ENCODE measurements at places on chromosomes 3 and 15. TPM values are rescaled to one million over a fixed set of nuclear protein-coding genes. Genes with fewer than 3 reads are reported as not detected.

The FBXW12 gene
- total RNA-seq, result not detected

The FBXO45 gene
- 6.6 TPM for total RNA-seq

The TOPAZ1 gene
- not detected for total RNA-seq

The FMN1 gene
- total RNA-seq, result 10.1 TPM

The SNAPC5 gene
- total RNA-seq, result 31.1 TPM

The STRIT1 gene
- not detected for total RNA-seq

The UROC1 gene
- total RNA-seq, result not detected

- H3K4me3 ChIP-seq, result no peak overlapping the region
- H3K4me1 ChIP-seq, result peaks cover 58% of the 10 kb centered on the region
- no peaks in the 10 kb centered on the region for H3K36me3 ChIP-seq
- no peaks in the 10 kb centered on the region for H3K27me3 ChIP-seq
- H3K27ac ChIP-seq, result no peak overlapping the region
Observed at GRCh38 chr3:46663591-46664135, 29.8 kb downstream of the ALS2CL start.

GRCh38 chr3:5212628-5213573 lies 25.4 kb downstream of the EDEM1 start:
- H3K4me3 ChIP-seq, result no peak overlapping the region
- H3K4me1 ChIP-seq, result no peaks in the 10 kb centered on the region
- no peaks in the 10 kb centered on the region for H3K27me3 ChIP-seq
- no peak overlapping the region for H3K27ac ChIP-seq

DNA sequence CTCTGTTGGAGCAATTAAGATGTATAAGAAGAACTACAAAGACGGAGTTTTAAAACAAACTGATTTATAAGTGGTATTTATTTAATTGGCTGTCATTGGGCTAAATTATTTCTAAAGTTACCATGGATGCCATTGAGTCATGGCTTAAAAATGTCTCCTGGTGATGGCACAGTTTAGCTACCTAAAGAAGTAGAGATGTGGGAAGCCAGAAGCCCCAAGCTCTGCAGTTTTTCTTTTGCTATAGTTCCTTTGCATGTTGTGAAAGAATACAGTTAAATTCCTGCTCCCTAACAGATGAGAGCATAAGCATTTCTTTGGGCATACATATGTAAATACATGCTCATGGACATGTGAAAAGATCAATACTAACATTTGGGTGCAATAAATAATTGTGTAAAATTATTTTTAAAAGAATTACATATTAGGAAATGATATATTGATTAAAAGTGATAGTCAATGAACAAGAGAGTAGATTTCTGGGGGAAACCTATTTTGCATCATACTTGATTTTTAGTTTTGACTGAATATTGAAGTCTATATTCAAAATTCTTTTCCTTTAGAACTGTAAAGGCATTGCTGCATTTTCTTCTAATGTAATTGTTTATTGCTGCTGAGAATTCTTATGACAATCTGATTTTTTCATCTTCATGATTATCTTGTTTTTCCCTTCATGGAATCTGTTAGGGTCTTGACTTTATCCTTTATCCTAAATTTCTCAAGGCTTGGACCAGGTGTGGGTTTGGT lies 2.1 kb downstream of the OPA1 start:
- no peak overlapping the region for H3K4me3 ChIP-seq
- H3K27ac ChIP-seq, result no peak overlapping the region
- no peaks in the 10 kb centered on the region for H3K36me3 ChIP-seq
- H3K27me3 ChIP-seq, result no peaks in the 10 kb centered on the region
- DNase-seq, result no peak
- H3K4me1 ChIP-seq, result peaks cover 36% of the 10 kb centered on the region

- H3K27me3 ChIP-seq, result no peaks in the 10 kb centered on the region
- no peak for DNase-seq
- no peak overlapping the region for H3K4me3 ChIP-seq
- H3K27ac ChIP-seq, result peak overlapping the region; percentile 91
Observed at GRCh38 chr3:146468234-146468633, 1.1 kb downstream of the PLSCR2 start.

DNA sequence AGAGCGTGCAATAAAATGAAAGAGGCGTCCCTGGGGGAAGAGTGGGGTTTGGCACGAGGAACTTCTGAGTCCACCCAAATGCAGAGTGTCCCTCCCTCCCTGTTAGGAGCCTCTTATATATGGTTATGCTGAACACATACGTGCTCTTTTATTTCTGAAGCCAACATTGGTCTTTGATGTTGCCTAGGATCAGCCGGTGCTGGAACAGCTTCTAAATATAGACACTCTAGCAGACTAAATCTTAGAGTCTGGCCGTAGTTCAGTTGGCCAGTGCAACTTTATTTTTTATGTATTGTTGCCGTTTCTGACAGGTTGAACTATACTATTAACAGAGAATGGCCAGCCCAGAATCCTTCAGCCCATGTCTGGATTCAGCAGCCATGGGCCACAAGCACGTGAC lies 128.7 kb downstream of the GHSR start:
- peaks cover 18% of the 10 kb centered on the region for H3K36me3 ChIP-seq
- H3K27me3 ChIP-seq, result no peaks in the 10 kb centered on the region
- H3K27ac ChIP-seq, result no peak overlapping the region
- DNase-seq, result no peak

- H3K4me3 ChIP-seq, result no peak overlapping the region
- no peak overlapping the region for H3K27ac ChIP-seq
- H3K4me1 ChIP-seq, result no peaks in the 10 kb centered on the region
- no peaks in the 10 kb centered on the region for H3K27me3 ChIP-seq
- peaks cover 4% of the 10 kb centered on the region for H3K36me3 ChIP-seq
Observed at GRCh38 chr3:97892852-97893251, 71.0 kb downstream of the CRYBG3 start.

- no peaks in the 10 kb centered on the region for H3K4me1 ChIP-seq
- no peak for DNase-seq
- no peak overlapping the region for H3K27ac ChIP-seq
- no peaks in the 10 kb centered on the region for H3K27me3 ChIP-seq
- no peaks in the 10 kb centered on the region for H3K36me3 ChIP-seq
- no peak overlapping the region for H3K4me3 ChIP-seq
Observed at GRCh38 chr3:157249606-157250005, 89.7 kb upstream of the CCNL1 start.

- no peak overlapping the region for H3K27ac ChIP-seq
- H3K36me3 ChIP-seq, result no peaks in the 10 kb centered on the region
- no peaks in the 10 kb centered on the region for H3K27me3 ChIP-seq
Observed at GRCh38 chr3:175199961-175200360, 340.8 kb downstream of the NAALADL2 start.

DNA sequence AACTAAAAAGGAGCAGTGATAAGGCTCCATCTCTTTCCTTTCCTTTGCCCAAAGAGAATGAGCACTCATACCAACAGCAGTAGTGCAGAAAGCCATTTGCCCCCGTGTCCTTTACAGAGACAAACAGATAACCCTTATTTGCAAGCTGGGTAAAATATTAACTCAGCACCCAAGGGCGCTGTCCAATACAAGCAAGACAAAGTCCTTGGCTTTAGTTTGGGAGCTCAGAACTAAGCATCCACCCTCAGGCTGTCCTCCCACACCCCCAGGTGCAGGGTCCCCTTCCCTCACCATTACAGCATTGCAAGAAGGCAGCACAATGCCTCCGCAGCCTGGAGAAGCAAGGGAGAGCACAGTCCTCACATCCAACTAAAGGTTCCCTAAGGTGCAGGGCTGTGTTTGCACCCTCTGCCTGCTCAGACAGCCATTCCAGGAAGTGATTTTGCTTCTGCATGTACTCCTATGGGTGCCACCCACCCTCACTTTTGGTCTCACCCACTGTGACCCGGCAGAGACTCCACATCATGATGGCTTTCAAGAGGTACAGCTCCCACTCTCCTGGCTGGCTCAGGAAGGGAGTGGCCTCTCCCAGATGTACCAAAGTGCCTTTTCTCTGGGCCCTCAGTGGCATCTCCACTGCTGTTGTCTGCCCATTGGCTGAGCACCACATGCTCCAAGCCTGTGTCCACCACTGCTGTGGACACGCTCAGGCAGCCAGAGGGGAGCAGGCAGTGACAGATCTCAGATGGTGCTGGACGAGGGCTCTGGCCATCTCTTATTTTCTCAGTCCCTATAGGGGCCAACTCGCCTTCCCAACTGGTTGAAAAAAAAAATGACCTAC lies 34.1 kb upstream of the HES1 start:
- H3K4me1 ChIP-seq, result peaks cover 6% of the 10 kb centered on the region
- no peak overlapping the region for H3K27ac ChIP-seq
- no peaks in the 10 kb centered on the region for H3K27me3 ChIP-seq
- no peaks in the 10 kb centered on the region for H3K36me3 ChIP-seq

DNA sequence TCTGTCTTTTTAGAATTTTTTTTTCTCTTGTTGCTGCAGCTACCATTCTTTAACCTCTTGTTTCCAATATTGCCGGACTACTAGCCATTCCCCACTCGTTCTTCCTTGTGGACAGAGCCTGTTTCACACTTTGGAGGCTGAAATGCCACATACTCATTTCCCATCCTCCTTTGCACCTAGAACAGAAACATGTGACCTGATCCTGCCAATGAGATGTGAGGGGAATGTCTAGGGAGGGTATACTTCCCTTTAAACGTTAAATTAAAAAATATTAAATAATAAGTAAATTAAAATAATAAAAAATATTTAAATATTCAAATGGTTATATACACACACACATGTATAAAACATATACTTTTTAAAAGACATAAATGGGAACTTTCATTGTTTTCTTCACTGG lies 20.6 kb upstream of the MDFIC2 start:
- no peaks in the 10 kb centered on the region for H3K4me1 ChIP-seq
- H3K36me3 ChIP-seq, result no peaks in the 10 kb centered on the region
- H3K4me3 ChIP-seq, result no peak overlapping the region
